ENCODE measurements at places on chromosomes 5 and 9. TPM values are rescaled to one million over a fixed set of nuclear protein-coding genes. Genes with fewer than 3 reads are reported as not detected.

DNA sequence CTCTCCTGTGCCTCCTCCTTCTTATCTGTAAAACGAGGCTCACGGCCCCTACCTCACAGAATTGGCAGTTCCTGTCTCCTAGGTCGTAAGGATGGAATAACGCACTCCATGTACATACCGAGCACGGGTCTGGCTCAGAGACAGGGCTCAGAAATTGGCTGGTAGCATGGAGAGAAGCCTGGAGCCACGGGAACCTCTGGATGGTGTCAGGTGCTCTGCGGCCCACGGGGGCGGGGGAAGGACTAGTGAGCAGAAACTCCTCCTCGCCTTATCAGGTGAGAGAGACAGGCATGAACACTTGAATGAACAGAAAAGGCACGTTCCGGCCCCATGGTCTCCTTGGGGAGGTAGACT is 15.4 kb upstream of the C5orf47 start:
- no peak for DNase-seq

DNA sequence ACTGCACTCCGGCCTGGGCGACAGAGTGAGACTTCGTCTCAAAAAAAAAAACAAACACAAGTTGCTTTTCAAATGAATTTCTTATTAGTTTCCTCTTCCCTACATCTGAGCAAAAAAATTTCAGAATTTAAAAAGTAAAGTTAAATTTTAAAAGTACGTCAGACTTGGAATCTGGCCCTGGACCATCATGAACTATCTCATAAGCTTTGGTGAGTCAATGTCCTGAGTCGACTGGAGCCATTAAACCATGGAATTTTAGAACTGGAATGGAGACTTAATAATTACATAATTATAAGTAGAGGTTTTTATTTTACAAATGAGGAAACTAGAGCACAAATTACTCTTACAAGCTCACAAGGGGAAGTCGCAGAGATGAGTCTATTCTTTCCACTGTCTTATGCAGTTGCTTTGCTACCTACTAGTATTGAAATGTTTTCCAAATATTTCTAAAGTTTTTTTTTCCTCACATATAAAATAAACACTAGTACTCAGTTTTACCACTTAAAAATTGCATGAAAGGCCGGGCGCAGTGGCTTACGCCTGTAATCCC is 98.0 kb upstream of the ZNF608 start:
- no peak for DNase-seq

DNA sequence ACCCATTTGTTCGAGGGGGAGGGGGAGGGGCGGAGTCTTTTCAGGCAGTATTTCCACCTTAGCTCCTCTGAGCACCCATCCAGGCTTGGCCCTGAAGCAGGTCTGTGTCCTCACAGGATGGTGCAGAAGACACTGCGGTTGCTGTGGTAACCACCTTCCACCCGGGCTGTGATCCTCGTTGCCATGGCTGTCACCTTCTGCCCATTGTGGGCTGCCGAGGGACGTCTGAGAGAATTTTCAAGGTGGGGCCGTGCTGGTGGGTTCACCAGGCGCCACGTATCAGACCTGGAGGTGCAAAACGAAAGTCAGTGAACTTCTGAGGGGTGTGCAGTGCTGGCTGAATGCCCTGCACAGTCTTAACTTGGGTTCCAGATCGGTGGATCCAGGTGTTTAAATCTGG is 26.7 kb downstream of the POLR1E start:
- DNase-seq = no peak

DNA sequence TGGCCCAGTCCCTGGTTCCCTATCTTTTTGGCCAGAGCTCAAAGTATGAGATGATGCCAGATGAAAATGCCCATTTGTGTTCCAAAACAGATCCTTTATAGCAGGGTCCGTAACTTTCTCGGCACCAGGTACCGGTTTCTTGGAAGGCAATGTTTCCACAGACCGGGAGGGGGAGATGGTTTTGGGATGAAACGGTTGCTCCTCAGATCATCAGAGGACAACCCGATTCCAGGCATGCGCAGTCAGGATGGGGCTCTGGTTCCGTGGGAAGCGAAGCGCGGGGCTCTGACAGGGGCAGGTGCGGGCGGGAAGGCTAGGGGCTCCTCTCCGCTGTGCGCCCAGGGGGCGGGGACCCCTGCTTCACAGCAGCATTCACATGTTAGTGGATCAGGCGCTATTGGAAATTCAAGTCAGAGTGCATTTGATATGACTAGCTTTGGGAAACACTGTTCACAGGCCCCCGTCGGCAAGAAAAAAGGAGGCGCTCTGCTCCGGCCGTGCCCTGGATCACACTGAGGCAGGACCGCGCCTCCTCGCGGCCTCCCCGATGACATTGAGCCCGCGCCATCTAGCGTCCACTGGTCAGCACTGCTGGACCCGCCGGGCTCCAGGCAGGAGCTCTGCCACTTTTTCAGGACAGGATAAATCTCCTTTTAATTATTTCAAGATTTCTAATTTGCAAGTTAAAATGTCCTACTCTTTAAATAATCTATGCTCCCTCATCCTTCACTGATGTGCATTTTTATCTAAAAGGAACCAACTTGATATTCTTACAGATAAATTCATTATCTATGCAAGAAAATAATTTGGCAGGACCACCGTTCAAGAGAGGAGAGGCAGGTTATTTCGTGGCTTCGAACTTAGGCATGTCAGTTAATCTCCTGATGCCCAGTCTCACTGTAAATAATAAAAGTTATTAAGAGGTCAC is 190.0 kb downstream of the FANCC start:
- DNase-seq = peak; percentile 67

DNA sequence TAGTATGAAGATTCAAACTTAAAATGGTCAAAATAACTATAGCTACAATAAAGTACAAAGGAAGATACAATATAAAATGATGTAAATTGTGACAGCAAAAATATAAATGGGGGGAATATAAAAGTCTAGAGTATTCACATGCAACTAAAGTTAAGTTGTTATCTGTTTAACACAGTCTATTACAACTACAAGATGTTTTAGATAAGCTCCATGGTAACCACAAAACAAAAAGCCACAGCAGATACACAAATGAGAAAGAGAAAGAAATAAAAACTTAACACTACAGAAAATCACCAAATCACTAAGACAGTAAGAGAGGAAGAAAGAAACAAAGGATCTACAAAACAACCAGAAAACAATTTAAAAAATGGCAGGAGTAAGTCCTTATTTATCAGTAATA is 17.0 kb upstream of the SH3TC2 start:
- DNase-seq = no peak

DNA sequence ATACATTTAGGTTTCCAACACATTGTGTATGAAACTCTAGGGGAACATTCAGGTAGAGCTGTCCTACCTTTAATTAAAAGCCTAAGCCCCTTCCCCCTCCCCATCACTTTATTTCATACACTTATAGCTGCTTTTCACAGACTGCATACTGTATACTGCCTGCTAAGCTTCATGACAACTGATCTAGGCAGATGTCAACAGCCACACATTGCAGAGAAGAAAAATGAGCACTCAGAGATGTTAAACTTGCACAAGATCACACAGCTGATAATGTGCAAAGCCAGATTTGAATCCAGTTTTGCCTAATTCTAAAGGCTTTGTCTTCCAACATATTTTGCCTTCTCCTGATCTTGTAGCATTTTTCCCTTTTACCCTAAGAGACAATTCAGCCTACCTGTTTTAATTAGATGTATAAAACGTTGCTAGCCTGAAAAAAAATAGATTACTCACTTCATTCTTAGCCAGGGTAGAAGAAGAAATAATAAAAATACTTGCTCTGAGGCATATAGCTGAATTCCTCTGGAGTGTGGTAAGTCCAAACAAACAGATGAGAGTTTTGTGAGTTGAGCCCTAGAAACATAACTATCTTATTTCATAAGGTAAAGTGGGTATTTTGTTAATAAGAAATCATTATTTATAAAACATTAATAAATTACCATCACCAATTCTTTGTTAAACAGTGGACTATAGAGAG is 56.9 kb upstream of the CAST start:
- DNase-seq = no peak

DNA sequence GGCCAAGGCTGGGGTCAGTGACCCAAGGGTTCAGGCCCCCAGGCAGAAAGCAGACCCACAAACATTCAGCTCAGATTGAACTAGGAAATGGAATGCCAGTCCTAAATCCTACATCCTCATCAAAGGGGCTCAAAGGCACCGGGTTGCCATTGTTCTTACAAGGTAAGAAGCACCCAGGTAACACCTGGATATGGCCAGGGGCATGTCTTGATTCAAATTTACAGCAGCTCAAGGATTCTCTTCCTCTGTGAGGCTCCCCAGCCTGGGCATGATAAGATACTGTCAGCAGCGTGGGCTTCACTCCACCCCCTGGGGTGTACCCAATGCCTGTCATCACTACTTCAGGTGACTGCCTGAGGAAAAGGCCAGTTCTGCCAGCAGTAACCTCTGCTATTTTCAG is 92.1 kb upstream of the FSTL4 start:
- no peak for DNase-seq

DNA sequence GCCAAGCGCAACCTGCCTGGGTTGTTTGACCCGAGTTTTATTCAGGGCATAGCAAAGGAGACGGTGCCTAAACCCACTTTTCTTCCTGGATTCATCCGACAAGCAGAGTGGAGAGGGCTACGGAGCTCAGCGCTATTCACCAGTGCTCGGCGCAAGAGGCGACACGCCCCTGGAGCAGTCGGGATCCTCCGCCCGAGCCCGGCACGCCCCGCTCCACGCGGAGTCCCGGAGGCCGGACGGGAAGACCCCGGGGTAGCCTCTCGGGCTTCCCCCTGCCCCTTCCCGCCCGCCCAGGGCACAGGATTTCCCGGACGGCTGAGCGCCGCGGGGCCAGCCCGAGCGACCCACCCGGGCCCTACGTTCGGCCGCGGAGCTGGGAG is 427 bp downstream of the SERINC5 start:
- no peak for DNase-seq

GRCh38 chr5:35359859-35360258 is 129.6 kb upstream of the PRLR start:
- DNase-seq = no peak

- no peak for DNase-seq
Measured at GRCh38 chr5:137688210-137688840, 47.6 kb downstream of the KLHL3 start.

GRCh38 chr5:146704949-146705665 is 173.4 kb downstream of the PPP2R2B start:
- DNase-seq = no peak

DNA sequence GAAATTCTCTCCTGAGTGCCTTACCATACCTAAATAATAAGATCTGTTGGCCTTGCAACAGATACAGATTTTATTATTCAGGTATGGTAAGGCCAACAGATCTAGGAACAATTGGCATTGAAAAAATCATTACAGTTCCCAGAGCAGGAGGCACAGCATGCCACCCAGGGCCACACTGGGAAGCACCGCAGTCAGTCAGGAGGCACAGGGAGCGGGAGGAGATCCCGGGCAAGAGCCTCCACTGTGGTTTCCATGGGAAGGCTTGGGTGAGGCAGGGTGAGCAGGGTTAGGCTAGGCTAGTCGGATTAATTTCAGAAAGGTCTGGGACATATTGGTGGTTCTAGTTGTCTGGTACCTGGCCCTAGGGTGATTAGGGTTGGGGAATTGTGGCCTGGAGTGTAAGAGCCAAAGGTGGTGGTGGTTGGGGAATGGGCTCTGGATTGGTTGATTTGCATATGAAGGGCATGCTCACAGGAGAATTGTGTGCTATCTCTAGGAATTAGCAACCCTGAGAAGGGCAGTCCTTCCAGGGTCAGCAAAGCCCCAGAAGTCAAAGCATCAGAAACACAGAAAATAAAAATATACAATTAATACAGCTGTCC is 111.4 kb downstream of the PDE8B start:
- DNase-seq = no peak

- DNase-seq = no peak
Measured at GRCh38 chr9:125999504-125999881, 252.3 kb downstream of the PBX3 start.

DNA sequence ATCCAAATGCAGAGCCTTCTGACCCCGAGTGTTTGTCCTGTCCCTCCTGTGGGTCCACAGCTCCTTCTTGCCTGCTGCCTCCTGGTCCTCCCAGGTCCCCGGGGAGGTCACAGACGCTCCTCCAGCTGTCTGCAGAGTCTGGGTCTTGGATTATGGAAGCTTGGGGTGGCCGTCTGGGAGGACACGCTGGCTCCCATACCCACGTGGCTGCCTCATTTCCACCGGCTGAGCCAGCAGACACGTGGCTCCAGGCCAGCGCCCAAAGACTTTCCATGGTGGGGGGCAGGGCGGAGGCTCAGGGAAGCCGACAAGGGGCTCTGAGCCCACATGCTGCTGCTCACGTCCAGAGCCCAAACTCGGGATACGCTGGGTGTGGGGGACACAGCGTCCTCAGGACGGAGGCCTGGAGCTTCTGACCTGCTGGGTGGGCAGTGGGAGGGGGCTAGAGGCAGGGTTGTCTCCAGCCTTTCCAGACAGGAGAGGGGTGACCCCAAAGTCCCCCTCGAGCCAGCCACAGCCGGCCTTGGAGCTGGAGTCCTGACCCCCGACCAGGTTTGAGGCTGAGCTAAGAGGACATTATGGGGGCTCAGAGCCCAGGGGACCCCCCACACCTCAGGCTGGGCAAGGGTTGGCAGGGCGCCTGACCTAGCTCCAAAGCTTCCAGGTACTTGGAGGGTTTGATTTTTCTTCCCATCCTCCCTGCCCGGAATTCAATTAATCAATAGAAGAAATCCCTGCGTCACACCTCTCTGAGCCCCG is 24.2 kb upstream of the RNU6ATAC start:
- DNase-seq = no peak

GRCh38 chr9:7342229-7342628 is 457.3 kb downstream of the DMAC1 start:
- DNase-seq = no peak

DNA sequence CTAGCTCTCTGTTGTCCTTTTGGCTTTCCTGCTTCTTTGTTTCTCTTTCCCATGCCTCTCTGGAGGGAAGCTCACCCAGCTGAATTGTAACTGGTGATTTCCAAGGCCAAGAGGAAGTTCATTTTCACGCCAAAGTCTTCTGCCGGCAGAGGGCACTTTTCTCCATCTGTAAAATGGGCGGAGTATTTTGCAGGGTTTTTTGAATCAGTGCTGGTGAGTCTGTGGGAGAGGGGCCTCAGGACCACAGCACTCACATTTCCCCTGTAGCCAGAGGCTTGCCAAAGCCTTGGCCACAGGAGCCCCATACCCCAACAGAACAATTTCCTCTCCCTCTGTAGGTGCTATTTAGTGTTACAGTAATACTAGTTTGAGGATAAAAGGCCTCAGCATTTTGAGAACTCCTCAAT is 42.3 kb upstream of the MATR3 start:
- no peak for DNase-seq

DNA sequence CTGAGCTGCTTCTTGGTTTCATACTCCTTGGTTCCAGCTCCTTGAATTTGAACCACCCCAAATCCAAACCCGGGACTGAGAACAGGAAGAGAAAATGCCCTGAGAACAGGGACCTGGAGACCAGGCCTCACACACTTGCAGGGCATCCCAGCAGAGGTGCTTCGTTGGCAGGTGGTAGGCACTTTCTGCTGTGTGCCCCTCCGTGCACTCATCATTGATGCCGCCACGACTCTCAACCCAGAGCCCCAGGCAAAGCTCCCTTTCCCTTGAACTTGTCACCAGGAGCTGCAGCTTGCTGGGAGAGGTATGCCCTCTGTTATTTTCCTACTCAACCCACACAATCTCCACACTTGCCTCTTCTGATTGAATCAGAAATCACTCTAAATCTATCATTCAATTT is 217.8 kb upstream of the IRX1 start:
- no peak for DNase-seq

Gene ACTL7A
- total RNA-seq = not detected

Gene ACTBL2
- not detected for total RNA-seq

Gene IL9
- total RNA-seq = not detected

Gene ELP1
- 24.0 TPM for total RNA-seq

Gene PCDHGA3
- 5.3 TPM for total RNA-seq

Gene ANKRD18A
- not detected for total RNA-seq

Gene SLC36A3
- total RNA-seq = not detected
